MG63 (cell line): ENCODE measurements at places on chromosomes 5 and 9. TPM values are rescaled to one million over a fixed set of nuclear protein-coding genes. Genes with fewer than 3 reads are reported as not detected.

GRCh38 chr9:135928731-135929655 is 21.6 kb upstream of the CAMSAP1 start:
- DNase-seq: no peak

DNA sequence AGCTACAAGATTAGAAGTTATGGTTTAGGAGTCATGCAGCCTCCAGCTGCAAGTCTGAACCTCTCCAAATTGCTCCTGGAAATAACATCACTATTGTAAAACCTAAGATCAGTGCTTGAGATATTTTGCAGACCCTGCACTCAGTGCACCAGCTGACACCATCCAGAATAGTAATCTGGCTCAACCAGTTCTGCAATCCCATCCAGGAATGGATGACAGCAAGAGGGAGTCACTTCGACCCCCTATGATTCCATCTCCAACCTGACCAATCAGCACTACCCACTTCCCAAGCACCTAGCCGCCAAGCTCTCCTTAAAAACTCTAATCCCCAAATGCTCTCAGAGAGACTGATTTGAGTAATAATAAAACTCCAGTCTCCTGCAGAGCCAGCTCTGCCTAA is 37.9 kb upstream of the NR4A3 start:
- no peak for DNase-seq

DNA sequence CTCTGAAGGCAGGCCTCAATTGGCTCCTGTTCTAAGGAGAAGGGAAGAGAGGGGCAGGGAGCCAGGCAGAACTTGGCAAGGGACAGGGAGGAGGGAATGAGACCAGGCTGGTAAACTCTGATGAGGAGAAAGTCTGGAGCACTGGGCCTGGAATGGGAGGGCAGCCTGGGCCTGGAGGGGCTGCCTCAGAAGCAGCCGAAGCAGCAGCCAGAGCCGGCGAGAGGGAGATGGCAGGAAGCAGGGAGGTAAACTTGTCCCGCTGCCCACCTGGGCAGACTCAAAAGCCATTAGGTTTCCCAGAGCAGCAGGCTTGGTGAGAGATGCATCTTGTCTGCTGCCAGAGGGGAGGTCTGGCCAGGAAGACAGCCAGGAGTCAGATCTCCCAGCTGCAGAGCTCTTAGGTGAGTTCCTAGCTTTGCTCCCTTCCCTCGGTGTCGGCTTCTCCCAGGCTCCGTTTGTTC is 37.0 kb upstream of the CRB2 start:
- peak; percentile 58 for DNase-seq

DNA sequence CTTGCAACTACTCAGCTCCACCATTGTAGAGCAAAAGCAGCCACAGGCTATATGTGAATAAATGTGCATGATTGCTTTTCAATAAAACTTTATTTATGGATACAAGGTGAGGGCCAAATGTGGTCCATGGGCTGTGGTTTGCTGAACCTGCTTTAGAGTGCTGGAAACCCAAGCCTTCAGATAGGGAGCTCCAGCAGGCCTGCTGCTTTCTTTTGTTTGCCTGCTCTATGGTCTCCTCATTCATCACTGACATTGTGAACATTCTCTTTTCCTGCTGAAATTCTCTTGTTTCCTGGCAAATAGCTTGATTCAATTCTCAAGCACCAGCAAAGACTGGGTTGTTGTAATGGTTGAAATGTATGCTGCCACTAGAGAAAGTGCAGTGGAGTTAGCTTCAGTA is 26.0 kb downstream of the EGFLAM start:
- DNase-seq: no peak

GRCh38 chr5:135569755-135570452 is 8.9 kb downstream of the CXCL14 start:
- DNase-seq: peak; percentile 60

- no peak for DNase-seq
Observed at GRCh38 chr5:147756566-147756965, 26.0 kb downstream of the JAKMIP2 start.

DNA sequence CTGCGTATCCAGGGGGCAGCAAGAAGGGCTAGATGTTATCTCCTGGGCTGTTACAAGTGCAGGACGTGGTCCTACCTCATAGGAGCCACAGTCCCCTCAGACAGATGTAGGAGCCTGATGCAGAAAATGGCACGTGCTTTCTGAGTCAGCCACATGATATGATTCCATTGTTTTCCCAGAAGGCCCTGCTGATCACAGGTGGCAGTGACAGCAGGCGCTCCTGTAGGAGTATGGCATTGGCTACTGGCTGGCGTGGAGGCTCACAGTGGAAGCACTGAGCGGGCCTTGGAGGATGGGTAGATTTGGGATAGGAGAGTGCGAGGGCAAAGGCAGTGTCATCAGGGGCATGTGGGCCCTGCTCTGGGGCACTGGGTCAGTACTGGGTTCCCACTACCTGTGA is 21.9 kb downstream of the USP20 start:
- no peak for DNase-seq

GRCh38 chr5:29162297-29162696 is 2031.2 kb upstream of the CDH6 start:
- DNase-seq: no peak

- no peak for DNase-seq
Observed at GRCh38 chr5:91687430-91687829, 304.3 kb upstream of the ARRDC3 start.

DNA sequence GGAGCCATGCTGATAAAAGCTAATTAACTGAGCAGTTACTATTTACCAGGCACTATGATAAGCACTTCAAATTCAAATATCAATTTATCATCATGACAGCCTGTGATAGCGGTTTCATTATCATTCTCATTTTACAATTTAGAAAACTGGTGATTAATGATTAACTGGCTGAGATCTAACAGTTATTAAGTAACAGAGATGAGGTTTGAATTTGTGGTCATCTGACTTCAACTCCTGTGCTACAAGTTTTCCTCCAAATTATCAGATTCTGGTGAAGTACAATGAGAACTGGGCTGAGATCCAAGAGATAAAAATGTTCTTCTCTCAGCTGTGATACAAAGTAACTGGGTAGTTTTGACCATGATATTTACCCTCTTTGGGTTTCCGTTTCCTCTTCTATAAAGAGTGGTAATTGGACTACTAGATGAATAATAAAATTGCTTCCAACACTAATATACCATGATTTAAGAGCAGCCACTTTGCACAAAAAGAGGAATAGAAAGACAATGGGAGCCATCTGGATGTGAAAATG is 74.5 kb upstream of the CCNG1 start:
- no peak for DNase-seq

- no peak for DNase-seq
Observed at GRCh38 chr5:424301-425110, 18.5 kb upstream of the EXOC3 start.

DNA sequence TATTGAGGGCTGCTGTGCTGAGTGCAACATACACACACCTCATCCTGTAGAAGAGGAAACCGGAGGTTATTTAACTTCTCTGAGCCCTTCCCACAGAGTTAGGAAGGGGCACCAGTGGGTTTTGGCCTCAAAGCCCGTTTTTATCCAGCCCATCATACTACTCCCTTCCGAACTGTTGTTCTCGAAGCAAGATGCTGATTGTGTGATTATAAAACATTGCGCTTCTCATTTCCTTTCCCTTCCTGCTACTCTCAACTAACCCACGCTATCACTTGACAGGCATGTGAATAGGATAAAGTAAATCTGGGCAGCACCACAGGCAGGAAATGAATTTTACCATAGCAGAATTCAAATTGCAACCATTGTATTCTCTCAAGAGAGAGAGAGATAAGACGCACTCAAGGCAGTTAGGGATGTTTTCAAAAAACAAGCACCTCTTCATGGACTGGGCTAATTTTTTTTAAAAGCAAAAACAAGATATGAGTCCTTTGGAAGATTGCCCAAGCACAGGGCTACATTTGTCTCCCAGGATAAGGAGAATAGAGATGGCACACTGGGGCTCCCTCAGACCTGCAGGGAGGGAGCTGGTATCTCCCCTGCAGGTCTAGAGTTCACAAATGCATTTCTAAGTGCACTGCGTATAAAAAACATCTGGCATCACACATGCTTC is 52.6 kb downstream of the GNA14 start:
- no peak for DNase-seq

DNA sequence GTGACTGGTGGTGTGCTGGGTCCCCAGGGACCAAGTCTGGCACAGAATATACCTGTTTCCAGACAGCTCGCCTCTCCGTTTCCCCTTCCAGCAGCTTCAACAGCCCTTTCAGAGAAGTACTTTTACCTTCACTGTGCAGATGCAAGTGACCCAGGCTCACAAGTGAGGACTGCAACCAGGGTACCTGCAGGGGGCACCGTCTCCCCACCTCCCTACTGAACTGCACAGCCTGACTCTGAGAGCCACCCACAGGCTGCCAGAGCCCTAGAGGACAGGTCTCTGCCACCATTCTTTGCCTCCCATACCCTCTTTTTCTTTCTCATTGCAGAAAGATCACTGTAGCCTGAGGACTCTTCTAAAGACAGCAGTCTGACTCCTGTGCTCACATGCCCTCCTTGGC is 15.4 kb downstream of the IL9 start:
- DNase-seq: peak; percentile 40

GRCh38 chr5:91343916-91344315 is 39.2 kb downstream of the ARRDC3 start:
- no peak for DNase-seq

GRCh38 chr5:159878988-159879471 is 37.3 kb upstream of the ADRA1B start:
- peak; percentile 95 for DNase-seq

DNA sequence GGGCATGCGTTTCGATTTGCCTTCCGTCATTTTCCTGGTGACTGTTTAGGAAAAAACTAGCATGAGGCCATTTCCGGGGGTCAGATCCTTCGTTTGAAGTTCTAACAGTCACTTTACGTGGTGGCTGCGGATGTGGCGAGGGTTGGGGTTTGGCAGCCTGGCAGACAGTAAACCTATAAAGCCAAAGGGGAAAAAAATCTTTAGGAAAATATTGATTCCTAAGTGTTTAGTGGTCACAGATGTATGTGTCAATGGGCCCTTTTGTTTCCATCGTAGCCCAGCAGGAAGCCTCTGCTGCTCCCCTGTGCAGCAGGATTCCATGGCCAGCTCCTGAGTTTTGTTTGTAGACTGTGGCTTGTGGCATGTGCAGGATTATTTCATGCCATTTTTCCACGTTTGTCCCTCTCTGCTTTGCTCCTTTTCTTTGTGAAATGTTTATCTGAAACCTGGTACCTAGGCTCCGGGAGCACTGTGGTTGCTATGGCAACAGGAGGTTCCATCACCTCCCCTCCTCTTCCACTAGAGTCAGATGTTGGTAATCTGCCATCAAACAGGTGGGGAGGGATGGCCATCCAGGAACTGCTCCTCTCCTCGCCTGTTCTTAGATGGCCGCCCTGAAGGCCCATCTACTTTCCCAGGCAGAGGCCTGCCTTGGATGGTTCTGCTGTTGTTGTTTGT is 202.3 kb downstream of the AOPEP start:
- DNase-seq: no peak

- peak; percentile 53 for DNase-seq
Observed at GRCh38 chr5:57302164-57302563, 128.3 kb downstream of the GPBP1 start.

DNA sequence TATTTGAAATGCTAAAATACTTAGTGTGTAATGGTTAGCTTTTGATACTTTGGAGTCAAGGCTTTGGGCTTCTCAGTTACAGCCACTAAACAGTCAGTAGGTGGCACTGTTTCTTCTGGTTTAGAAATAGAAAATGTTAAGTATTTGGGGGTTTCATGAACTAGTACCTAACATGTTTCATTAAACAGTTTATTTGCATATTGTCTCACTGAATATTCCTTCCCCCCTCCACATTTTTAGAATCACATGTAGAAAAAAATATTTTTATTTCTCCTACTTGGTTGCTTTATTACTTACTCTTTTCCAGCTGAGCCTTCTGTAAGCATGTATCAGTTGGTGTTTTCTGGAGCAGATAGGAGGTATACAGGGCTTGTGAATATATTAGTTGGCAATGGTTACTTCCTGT is 48.0 kb downstream of the IPO11 start:
- DNase-seq: no peak

DNA sequence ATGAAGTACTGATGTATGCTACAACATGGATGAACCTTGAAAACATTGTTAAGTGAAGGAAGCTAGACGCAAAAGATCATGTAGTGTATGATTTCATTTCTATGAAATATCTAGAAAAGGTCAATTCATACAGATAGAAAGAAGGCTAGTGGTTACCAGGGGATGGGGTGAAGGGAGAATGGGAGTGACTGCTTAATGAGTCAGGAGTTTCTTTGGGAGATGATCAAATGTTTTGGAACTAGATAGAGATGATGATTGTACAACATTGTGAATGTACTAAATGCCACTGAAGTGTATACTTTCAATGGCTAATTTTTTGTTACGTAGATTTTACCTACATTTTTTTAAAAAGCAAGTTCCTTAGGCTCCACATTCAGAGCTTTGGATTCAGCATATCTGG is 14.9 kb upstream of the DELE1 start:
- DNase-seq: no peak

DNA sequence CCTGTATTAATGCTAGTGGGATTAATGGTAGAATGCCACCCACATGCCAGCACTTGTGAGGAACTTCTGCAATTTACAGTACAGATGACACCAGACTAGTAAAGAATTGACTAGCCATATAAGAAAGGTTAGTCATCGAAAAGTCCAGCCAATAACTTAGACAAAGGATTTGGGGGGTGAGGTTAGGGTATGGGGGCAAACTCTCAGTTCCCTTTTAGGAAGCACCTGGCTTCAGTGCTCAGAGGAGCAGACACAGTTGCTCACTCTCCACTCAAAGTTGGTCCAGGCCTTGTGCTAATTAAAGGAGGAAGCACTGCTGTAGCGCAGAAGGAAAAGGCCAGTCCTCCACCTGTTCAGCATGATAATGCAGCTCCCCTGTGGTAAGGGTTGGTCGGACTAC is 25.2 kb downstream of the TGFBR1 start:
- DNase-seq: no peak

GRCh38 chr9:117400171-117400570 is 14.7 kb downstream of the ASTN2 start:
- DNase-seq: no peak

DNA sequence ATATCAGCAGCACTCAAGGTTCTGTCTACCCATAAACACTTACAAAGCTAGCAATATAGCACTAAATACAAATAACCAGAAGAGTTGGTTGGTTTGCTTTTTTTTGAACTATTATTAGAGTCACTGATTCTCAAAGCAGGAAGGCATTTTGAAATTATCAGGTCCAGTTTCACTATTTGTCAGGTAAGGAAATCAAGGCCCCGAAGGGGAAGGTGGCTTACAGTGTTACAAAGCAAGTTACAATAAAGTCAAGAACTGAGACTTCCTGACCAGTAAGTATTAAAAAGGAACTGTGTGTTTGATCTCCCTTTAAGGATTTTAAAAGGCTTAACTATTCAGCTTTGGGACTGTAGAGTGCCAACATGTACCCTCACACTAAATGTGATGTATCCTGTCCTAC is 10.8 kb downstream of the C5orf15 start:
- DNase-seq: no peak

Gene TCERG1
- 20.8 and 48.8 TPM in 2 replicates for total RNA-seq

Gene TSSK1B
- total RNA-seq: not detected in 2 replicates

Gene IL3
- total RNA-seq: not detected in 2 replicates

Gene UGT3A2
- total RNA-seq: not detected in 2 replicates

Gene IRGM
- total RNA-seq: 9.3 TPM in 1 of 2 replicates, not detected in the other
